Putamen (tissue), 1 donor: ENCODE measurements at places on chromosomes 5 and 9.

DNA sequence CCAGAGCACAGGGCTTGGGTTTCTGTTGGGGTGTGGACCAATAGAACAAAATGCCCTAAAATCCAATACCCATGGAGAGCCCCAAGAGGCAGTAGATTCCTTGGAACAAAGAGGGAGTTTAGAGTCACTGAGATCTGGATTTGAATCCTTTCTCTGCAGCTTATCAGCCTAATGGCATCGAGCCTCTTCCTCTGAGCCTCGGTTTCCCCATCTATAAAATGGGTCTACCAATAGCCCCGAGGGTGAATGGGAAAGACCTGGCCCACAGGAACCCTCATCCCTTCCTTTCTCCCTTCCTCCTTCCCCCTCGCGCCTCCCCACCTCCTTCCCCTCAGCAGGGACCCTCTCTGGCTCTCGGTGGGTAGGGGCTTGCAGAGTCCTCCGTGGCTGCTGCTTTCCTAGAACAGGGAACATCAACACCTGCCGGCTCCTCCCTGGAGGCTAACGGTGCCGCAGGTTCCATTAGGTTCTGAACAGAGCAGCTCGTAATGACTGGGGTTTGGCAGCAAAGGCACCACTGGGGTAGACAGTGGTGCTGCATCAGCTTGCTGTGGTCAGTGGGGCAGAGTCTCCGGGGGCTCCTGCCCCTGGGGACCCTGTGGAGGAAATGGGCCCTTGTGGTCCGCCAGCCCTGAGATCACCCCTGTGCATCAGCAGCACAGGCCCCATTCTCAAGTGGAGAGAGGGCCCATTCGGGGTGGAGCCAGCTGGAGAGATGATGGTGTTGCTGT, 40.3 kb downstream of the NEK6 start:
- no peak for DNase-seq

DNA sequence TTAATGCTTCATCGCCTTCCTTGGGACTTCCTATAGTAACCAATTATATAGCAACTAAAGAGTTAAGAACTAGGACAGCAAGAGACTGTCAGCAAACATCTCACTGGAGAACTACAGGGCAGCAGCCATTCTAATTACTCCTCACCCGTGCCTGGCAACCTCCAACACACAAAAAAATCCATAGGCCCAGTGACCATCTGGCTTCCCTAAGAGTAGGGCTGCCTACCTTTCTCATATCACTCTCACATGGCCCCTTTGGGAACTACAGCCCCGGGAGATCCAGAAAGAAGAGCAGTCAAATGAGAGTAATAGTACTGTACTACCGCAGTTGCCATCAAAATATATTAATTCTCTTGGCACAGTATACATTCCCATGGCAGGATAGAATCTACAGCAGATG, 5.7 kb downstream of the DCAF10 start:
- DNase-seq: no peak

- no peak for DNase-seq
Measured at GRCh38 chr9:28120626-28121025, 547.3 kb upstream of the C9orf72 start.

DNA sequence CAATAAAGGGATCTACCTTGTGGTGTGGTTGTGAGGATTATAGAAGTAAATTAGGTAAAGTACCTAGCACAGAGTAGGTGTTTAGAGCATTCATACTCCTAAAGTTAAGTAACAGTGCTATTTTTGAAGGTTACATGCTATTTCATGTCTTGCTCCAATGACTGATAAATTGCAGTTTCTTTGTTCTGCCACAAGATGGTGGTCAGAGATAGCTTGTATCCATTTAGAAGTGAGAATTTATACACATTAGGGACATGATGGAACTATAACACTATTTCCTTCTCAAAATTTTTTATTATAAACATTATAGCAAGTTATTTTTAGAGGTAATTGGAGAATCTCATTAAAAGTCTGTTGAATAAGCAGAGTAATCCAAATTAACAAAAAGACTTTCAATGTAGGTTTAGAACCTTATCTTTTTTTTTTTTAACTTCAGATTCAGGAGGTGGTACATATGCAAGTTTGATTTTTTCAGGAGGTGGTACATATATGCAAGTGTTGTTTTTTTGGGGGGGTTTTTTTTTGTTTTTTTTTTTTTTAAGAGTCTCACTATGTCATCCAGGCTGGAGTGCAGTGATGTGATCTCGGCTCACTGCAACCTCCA, 17.1 kb downstream of the MTREX start:
- peak; percentile 55 for DNase-seq

GRCh38 chr9:4197548-4197947, 102.3 kb downstream of the GLIS3 start:
- DNase-seq: no peak

DNA sequence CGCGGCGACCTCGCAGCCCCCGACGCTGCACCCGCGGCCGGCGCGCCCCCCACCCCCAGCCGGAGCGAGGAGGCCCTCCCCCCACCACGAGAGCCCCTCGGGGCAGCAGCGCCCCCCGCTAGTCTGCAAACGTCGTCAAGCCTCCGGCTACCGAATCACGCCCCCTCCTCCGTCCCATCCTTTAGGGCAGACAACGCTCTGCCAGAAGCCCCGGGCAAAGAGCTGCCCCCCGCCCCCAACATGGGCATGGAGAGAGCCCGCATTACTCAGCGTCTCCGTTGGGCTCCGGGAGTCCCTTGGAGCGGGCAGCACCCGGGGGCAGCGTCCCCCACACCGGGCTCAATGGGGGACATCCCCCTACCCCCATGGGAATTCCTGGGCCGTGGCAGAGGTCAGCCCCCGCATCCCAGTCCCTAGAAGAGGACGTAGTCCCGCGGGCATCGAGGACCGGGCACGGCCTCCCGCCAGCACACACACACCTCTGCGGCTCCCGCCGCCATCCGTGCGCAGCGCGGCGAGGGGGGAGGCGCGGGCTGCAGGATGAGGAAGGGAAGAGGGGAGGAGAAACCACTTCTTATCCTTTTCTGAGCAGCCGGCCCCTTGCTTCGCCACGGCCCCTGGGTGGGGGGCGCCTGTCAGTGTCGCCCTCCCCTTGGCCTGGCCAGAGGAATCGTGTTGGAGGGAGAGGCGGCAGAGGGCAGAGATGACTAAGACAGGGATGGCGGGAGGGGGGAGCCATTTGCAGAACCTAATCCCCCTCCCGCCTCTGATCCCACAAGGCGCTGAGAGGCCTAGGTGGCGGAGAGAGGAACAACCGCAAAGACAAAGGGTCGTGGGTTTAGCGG, 750 bp downstream of the DNM1 start:
- no peak for DNase-seq

GRCh38 chr5:87605663-87606062, 192.9 kb upstream of the CCNH start:
- DNase-seq: no peak

GRCh38 chr5:74166064-74166463, 474.5 kb downstream of the ENC1 start:
- no peak for DNase-seq

DNA sequence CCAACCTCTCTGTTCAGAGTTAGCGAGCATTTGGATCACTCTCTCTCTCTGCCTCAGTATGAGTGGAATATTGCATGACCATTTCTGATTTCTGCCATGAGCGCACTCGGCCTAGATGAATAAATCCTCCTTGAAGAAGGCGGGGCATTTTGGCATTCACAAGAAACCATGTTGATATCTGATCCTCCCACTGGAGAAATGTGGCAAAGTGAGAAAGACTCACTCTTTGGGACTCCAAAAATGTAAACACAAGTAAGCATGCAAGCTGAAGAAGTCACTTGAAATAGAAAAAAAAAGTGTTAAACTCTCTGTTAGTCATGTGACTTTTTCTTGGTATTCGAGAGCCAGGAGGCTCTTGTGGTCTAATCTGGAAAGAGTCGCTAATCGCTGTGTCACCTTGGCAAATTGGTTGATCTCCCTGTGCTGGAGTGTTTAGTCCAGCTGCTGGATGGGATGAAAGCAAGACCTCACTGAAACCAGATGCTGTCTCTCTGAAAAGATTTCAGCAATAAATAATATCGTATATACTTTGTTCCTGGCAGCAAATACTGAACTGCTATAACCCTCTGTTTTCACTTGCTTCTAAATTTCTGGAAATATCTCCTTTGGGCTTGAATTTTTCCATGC, 95.5 kb downstream of the GHR start:
- DNase-seq: no peak

DNA sequence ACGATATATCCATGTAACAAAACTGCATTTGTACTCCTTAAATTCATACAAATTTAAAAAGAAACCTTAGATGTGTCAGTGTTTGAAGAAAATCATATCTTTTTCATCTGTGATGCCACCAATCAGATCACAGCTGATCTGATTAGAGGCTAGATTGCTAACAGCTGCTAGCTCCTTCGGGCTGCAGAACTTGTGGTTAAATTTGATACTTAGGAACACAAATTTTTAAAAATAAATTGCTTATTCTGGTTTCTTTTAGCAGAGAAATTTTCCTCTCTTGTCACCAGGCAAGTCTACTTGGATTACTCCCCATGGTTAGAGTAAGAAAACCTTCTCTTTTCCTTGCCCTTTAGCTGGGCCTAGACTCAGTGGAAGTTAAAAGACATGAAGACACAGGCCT, 94.6 kb upstream of the RANBP6 start:
- no peak for DNase-seq

GRCh38 chr9:130327070-130327780, 61.7 kb downstream of the HMCN2 start:
- no peak for DNase-seq

- DNase-seq: no peak
Measured at GRCh38 chr5:1091632-1092031, 20.2 kb downstream of the SLC12A7 start.

DNA sequence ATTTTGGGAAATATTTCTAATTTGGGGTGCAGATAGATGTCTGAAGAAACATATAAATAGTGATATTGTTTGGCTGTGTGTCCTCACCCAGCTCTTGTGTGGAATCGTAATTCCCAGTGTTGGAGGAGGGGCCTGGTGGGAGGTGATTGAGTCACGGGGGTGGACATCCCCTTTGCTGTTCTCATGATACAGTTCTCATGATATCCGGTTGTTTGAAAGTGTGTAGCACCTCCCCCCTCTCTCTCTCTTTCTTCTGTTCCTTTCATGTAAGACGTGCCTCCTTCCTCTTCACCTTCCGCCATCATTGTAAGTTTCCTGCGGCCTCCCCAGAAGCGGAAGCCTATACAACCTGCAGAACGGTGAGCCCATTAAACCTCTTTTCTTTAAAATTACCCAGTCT, 11.4 kb upstream of the ADAMTS16 start:
- DNase-seq: no peak

DNA sequence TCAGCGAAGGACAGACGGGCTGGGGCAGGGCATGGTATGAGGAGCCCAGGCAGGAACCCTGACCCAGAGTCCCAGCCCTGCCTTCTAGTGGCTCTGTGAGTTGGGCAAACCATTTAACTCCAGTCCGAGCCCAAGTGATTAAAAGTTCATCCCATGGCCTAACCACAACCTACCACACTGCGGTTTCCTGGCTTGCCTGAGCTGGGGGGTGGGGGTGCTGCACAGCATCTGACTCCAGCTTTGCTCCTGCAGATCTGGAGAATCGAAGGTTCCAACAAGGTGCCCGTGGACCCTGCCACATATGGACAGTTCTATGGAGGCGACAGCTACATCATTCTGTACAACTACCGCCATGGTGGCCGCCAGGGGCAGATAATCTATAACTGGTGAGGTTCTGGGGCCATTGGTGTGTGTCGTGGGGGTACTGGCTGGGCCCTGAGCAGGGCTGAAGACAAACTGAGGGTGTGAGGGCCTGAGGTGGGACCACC, 49.0 kb downstream of the STOM start:
- no peak for DNase-seq

GRCh38 chr9:114030364-114030763, 47.7 kb downstream of the AMBP start:
- DNase-seq: no peak

GRCh38 chr9:80417211-80417773, 845.5 kb downstream of the TLE4 start:
- DNase-seq: no peak

DNA sequence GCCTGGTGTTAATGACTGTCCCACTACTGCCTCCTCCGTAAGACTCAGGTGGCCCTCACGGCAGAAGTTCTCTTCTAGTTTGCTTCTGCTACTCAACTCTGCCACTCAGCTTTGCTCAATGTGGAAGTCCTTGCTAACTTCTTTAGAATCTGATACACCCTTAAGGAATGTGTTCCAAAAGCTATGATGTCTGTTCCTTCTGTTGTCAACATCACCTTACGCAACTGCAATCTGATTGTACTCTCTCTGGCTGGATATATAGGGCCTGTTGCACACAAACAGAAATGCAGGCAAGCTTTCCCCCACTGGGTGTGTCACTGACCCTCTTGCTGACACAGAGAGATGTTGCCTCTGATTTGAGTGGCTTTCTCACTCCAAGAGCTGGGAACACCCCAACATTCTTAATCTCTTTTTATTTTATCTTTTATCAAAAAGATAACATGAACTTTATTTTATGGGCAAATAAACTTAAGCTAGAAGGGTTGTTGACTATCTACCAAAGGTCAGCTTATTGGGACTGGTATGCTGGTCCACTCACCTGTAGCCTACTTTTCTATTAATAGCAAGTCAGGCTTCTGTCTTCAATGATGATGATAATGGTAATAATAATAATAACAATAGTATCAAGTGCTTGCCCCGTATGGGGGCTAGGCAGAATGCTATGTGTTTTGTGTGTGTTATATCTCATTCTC, 25.2 kb downstream of the TMEM252 start:
- DNase-seq: no peak

GRCh38 chr9:127177665-127178265, 55.3 kb upstream of the ANGPTL2 start:
- DNase-seq: no peak

- no peak for DNase-seq
Measured at GRCh38 chr9:22829236-22829635, 382.6 kb downstream of the DMRTA1 start.

- DNase-seq: no peak
Measured at GRCh38 chr5:137923856-137924255, 34.6 kb downstream of the PKD2L2 start.

GRCh38 chr9:109475526-109475925, 22.6 kb downstream of the PTPN3 start:
- DNase-seq: no peak

DNA sequence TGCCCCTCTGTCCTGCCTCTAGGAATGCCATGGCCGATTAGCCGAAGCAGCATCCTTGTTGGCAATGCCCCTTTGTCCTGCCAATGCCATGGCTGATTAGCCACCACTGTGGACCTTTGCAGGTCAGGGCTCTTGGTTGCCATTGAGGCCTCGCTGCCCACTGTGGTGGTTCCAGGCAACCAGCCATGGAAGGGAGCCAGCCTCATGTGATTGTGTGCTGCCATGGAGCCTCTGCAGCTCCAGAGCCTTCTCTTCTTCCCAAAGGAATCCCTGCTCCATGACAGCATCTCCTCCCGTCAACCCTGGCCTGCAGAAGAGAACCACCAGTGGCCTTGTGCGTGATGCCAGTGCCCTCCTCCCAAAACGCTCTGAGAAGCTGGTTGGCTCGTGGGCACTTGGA, 187.0 kb downstream of the CACNA1B start:
- DNase-seq: no peak

- DNase-seq: no peak
Measured at GRCh38 chr5:111271885-111272284, 47.7 kb downstream of the CAMK4 start.

- DNase-seq: peak; percentile 11
Measured at GRCh38 chr9:79357616-79358015, 214.1 kb upstream of the TLE4 start.
